Stimulated activated CD8-positive, alpha-beta memory T cell treated with anti-CD3 and anti-CD28 coated beads, Interleukin-2, amount 100 ng/mL, for 1 hour (primary cell): ENCODE measurements at places on chromosomes 4 and X.

DNA sequence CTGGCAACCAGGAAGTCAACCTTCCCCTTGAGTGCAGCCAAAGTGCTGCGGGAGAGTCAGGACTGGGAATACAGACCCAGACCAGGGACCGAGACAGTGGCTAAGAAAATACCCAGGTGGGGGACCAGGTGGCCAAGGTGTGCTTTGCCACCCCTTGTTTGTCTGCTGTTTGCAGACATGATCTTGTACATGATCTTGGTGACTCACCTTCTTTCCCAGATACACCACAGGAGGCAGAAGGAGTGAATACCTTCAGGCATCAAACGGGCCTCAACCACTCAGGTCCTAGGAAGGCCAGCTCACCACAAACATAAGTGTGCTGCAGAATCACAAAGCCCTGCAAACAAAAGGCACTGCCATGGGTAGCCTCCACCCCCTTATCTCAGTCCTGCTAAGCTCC, 62.0 kb downstream of the CNGA2 start:
- no peak for DNase-seq

DNA sequence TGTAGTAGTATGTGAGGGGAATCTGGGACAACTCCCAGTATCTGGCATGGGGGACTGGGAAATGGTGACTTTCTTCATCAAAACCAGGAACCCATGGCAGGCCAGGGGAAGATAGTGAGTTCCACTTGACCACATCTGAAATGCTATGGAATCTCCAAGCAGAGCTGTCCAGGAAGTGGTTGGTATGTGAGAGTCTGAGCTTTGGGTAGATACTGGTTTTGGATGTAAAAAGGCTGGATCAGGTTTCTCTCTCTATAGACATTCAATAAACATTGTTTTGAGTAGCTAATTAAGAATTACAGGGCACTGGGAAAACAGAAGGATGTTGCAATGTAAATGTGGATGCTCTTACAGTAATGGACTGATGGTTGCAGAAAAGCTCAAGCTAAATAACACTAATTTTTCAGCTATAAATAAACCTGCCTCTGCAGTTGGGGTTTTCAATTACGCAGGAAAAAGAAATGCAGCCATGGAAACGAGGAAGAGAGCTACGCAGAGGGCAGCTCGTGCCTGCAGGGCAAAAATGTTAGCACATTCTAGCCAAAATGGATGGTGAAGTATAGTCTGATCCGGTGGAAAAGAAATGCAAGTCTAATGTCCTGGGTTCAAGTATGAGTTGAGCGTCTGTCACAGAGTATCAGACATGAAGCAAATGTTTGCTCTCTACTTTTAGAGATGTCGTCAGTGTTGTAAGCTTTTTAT, 13.4 kb upstream of the CHRNA9 start:
- DNase-seq: no peak

DNA sequence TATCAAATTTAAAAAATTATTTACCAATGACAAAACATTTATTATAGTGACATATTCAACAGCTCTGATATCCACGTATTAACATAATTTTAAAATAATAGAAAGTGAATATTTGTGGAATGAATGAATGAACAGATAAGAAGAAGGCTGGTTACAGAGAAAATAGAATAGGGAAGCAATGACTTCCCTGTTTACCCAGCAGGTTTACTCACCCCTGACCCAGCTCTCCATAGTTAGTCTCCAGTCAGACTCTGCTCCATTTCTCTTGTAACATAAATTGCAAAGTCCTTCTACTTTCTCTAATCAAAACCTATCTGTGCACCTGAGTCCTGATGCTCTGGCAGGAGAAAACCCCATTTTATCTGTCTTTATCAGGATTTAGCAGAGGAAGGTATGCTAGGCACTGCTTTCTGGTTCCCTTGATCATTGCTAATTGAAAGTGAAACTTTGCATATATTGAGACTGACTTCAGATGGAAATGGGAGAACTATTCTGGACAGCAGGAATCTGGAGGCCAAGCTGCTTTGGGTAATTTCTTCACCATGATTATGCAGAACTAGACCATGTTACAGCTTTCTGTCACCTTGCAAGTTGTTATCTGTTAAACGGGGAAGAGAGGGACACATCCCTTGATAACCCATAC, 363.0 kb downstream of the FAT4 start:
- no peak for DNase-seq

- DNase-seq: no peak
These were observed 24.2 kb downstream of the RBPJ start for GRCh38 chr4:26344901-26345564.

DNA sequence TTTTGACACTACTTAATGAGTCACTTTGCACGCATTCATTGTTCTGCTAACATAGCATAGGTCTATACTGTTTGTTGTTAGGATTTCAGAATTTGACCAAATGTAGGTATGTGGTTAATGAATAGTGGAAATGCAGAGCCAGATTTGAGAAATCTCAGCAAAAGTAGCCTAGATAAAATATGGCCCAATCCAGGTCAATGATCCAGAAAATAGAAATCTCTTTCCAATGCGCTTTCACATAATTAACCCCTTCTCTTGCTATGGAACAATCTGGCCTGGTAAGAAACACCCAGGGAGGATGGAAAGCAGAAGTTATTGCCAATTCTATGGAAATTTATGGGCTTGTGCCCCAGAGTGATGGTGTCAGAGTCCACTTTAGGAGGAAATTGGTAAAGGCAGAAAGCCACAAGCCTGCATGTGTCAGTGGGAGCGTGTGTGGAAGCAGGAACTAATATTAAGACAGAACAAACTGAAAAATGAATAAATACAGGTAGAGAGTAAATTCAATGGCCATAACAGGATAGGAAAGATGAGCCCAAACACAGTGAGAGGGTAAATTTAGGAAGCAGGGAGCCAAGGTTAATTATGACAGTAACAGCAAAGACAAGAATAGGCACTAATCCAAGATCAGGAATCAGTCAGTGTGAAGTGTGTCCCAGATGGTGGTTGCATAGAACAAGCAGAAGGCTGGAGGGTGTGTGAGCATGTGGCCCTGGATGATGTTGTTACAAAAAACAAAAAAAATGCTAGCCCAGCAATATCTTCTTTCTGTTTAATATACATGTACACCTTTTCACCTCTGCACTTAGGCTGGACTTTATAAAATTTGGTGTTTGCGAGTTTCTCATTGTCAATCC, 102.9 kb downstream of the SYTL5 start:
- DNase-seq: no peak

- DNase-seq: no peak
These were observed 96.0 kb downstream of the PTTG2 start for GRCh38 chr4:38056011-38056685.

DNA sequence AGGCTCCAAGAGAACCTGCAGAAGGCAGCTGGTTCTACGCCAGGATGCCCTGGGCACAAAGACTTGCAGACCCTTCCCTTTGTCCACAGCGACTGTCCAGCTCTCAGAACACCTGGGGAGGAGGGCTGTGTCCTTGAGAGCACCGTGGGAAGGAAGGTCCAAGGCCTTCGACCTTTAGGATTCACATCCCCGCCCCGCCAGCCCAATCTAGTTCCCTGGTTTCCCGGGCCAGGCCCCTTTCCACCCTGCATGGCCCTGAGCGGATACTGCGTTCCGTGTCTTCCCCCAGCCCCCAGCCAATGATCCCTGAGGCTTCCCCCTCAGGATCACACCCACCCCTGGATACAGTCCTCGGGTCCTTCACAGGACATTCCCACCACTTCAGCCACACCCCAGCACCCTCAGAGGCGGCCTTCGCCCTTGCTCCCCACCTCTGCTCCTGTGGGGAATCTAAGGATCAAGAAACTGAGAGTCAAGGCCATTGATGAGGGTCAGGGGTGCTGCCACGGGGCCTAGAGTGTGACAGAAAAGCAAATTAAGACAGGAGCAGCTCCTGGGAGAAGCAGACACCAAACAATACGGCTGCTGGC, 9.1 kb downstream of the ABCD1 start:
- no peak for DNase-seq

DNA sequence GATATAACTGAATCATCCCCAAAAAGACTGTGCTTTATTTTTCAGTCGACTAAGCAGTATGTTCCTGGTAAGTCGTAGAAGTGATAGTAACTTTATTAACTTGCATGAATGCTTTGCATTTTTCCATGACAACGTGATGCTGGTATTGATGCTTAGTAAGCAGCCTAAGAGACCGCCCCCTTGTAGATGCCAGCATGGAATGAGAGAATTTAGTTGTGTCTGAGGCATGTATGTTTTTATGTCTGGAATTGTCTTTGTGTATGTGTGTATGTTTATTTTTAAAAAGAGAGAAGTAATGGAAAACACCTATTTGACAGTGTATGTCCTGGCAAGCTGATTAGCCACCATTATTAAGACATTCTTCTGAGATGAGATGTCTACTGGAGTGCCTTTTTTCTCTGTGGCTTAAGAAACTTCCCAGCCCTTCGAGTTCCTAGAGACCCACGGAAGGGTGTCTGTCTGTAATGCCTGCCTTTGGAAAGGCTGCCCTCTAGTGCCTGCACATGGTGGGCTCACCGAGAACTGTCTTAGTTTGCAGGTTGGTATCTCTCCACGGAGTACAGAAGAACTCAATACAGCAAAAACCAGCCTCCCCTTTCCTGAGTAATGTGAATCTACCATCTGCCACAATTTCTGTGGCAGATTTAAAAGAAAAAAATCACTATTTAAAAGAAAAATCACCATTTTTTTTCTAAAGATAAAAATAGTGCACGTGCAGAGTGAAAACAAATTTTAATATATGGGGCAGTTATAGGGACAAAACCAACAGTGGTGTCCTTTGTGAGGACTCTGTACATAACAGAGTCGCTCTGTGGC, 85.9 kb downstream of the AASDH start:
- peak; percentile 7 for DNase-seq

GRCh38 chr4:92183825-92184224, 119.9 kb upstream of the GRID2 start:
- DNase-seq: no peak

DNA sequence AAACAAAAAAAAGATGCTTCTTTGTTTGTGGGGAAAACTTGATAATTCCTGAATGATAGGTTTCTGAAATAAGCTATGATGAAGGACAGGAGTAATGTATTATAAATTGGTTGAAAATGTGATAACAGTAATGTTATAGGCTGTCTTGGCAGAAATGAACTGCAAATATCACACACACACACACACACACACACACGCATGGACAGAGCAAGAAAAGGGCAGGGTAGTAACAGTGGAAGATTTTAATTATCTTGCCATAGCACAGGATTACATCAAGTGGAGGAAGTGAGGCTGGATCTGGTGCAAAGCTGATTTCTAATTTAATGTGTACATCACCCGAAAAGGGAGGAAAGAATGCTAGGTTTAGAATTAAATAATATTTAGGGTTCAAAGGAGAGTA, 97.5 kb upstream of the CXXC4 start:
- DNase-seq: no peak

DNA sequence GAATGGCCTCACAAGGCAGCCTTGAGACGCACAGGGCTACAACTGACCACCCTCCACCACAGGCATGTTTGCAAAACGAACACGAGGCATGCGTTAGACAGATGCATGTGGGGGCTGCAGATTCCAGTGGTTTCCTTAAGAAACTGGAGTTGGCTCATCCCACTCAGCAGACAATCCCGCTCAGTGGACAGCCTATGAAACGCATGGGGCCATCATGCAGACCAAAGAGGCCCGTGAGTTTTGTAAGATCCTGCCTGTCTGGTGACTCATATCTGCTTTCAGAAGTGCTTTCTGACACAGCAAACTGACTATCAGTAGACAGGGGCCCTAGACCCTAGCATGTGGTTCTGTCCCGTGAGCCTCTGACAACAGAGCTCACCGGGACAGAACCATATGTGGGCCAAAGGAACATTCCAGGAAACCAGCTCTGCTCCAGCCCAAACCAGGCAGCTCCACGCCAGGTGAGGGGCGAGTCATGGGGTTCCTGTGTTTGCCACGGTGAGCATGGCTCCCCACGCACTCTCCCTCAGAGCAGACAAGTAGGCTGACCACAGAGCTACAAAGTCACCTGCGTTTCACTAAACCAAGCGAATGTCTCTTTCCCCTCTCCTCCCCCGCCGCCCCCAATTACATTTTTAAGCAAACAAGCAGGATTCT, 74.4 kb downstream of the MTMR1 start:
- no peak for DNase-seq

DNA sequence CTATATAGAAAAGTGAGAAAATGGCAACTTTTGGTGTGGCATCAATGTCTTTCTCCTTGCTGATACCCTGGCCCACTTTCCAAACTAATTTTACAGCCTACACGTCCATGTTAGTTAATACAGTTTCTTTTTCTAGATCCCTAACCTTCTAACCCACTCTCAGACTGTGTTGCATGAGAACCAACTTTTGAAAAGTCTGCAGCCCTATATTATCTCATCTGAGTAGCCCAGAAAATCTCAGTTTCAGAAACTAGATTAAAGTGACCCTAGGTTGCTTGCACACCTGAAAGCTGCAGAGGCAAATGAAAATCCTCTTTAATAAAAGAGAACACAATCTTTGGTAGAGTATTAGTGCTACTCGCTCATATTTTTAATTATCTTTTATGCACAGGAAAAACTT, 371.6 kb upstream of the EMCN start:
- no peak for DNase-seq

DNA sequence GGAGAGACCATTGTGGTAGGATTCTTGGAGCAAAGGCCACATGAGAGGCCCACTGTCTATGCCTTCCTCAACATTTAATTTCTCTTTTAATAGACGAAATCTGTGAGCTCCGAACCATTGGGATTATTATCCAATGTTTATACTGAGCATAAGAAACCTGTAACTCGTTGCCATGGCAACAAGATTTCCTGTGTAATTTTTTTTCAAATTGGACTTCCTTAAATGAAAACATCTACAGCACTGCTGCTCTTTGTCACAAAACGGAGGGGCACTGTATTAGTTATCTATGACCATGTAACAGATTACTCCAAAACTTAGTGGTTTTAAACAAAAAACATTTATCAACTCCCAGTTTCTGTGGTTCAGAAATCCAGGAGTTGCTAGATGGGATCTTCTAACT, 38.7 kb downstream of the PPP1R2C start:
- no peak for DNase-seq

DNA sequence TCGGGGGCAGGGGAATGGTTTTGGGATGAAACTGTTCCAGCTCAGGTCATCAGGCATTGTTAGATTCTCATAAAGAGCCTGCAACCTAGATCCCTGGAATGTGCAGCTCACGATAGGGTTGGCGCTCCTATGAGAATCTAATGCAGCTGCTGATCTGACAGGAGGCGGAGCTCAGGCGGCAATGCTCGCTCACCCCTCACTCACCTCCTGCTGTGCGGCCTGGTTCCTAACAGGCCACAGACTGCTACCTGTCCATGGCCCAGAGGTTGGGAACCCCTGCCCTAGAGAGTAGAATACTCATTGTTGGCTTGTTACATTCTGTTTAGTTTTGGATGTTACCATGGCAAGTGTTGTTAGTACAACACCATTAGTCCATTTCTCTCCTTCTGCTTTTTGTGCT, 40.8 kb upstream of the STX18 start:
- DNase-seq: no peak

DNA sequence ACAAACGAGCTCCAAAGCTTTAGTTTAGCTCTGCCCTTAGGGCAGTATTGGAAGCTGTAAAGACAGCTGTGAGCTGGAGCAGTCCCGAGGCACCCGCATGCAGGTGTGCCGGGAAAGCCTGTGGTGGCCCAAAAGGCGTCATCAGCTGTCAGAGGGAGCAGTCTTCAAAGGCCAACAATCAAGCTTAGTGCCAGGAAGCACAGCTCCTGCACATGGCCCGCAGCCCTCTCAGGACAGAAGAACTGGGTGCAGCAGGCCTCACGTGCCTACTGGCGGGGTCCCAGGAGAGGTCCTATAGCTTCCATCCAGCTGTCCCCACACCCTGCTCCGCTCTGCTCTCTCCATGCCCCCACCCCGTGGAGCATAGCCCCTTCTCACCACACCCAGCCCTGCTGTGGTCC, 92.2 kb upstream of the TRIM2 start:
- no peak for DNase-seq
